Naive thymus-derived CD4-positive, alpha-beta T cell (primary cell): ENCODE measurements at places on chromosomes 11 and 22. TPM values are rescaled to one million over a fixed set of nuclear protein-coding genes. Genes with fewer than 3 reads are reported as not detected.

GRCh38 chr11:40340911-40341310 lies 1118.5 kb downstream of the LRRC4C start:
- no peak for DNase-seq

DNA sequence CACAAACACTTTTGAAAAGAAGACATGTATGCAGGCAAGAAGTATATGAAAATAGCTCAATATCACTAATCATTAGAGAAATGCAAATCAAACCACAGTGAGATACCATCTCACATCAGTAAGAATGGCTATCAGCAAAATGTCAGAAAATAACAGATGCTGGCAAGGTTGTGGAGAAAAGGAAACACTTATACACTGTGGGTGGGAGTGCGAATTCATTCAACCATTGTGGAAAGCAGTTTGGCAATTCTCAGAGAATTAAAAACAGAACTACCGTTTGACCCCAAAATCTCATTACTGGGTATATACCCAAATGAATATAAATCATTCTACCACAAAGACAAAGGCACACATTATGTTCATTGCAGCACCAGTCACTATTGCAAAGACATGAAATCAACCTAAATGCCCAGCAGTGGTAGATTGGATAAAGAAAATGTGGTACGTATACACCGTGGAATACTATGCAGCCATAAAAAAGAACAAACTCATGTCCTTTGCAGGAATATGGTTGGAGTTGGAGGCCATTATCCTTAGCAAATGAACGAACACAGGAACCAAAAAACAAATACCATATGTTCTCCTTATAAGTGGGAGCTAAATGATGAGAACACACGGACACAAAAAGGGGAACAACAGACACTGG lies 18.5 kb downstream of the MMP13 start:
- DNase-seq, result no peak

GRCh38 chr11:44916331-44916730 lies 34.4 kb downstream of the TP53I11 start:
- DNase-seq, result no peak

- DNase-seq, result no peak
Measured at GRCh38 chr11:121968638-121969037, 147.4 kb downstream of the BLID start.

DNA sequence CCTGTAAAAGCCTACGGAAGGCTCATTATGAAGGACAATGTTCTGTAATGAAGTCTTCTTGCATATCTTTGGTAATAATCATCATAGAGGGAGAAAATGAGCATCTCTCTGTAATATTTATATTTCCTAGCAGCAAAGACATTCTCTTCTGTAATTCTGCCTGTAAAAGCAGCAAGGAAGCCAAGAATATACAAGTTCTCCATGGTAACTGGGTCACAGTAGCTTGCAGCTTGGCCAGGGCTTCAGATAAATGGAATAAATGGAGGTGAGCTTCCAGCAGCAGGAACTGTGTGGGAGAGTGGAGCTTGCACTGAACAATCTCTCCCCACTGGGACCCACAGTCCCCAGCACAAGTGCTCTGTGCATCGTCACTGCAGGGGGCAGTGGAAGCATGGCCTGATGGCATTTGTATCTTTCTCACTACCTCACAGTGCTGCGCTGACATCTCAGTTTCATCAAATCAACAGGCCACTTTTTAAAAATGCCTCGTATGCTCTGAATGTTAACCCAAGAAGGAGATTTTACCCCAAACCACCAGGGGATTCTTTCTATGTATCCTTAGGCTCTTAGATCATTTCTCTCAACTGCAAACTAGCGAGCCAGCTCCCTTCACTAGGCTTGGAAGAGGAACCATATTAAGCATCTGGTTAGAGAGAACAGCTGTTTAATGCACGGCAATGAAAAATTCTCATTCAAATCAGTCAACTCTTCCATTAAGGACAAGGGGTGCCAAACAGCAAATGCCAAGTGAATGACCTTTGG lies 1059.7 kb downstream of the OPCML start:
- no peak for DNase-seq

DNA sequence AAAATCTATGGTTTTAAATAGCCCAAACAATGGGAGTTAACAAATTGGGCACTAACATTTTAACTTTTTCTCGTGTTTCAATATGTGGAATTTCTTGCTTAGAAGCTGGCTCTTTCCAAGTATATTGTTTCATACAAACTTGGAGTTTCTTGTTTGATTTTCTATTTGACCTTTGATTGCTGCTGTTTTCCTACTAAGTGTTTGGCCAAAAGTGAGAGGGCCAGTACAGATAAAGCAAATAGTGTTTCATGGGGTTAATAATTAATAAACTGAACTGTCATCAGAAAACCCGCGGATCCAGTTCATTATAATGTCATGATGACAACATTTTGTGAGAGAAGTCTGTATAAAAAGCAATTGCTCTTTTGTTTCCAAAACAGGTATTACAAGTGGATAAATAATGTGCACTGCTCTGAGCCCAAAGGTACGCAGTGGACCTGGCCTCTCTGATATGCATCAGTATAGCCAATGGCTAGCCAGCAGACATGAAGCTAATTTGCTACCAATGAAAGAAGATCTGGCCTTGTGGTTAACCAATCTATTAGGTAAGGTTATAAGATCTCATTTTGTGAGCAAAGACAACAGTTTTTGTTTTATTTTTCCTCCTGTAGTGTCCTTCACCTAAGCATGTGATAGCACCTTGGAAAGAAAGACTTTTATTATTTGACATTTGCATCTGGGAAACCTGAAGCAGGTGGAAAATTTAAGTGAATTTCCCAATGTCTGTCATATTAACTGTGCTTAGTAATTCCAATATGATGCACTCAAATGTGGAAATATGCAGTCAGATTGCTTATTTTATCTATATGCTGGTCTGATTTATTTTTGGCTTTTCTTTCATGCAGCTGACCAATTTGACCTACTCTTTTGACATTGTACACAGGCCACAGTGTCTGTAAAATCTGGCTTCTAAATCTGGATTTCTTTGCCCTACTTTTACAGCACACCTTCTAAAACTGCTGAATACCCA lies 8.3 kb downstream of the GAS2 start:
- DNase-seq, result no peak

GRCh38 chr11:11988681-11989261 lies 19.7 kb downstream of the DKK3 start:
- no peak for DNase-seq

THAP12 gene
- 57.9 TPM for total RNA-seq

CABP7 gene
- 0.22 TPM for total RNA-seq
